ENCODE measurements at places on chromosomes 1 and 21. TPM values are rescaled to one million over a fixed set of nuclear protein-coding genes. Genes with fewer than 3 reads are reported as not detected.

The AMY2A gene
- not detected for total RNA-seq

The CAPN9 gene
- total RNA-seq: 2.3 TPM

The LYPD8 gene
- total RNA-seq: 1.6 TPM

The GSTM1 gene
- not detected for total RNA-seq

The SYPL2 gene
- total RNA-seq: 1.4 TPM

The KCNJ6 gene
- not detected for total RNA-seq

The GPR37L1 gene
- total RNA-seq: not detected

The FCRL5 gene
- total RNA-seq: not detected

The OR2W3 gene
- total RNA-seq: not detected

The FAM72B gene
- 1.9 TPM for total RNA-seq

The RGS13 gene
- 3.2 TPM for total RNA-seq

The FPGT gene
- total RNA-seq: 11.5 TPM

The FNDC5 gene
- not detected for total RNA-seq

The ANXA9 gene
- 3.6 TPM for total RNA-seq

The SPATA45 gene
- not detected for total RNA-seq

The LYSMD1 gene
- 14.8 TPM for total RNA-seq

The S100A7A gene
- total RNA-seq: not detected

The GSTM3 gene
- total RNA-seq: 226 TPM

The ZNF593OS gene
- not detected for total RNA-seq
